Germinal center (tissue), 1 donor: ENCODE measurements at places on chromosomes 4 and X.

DNA sequence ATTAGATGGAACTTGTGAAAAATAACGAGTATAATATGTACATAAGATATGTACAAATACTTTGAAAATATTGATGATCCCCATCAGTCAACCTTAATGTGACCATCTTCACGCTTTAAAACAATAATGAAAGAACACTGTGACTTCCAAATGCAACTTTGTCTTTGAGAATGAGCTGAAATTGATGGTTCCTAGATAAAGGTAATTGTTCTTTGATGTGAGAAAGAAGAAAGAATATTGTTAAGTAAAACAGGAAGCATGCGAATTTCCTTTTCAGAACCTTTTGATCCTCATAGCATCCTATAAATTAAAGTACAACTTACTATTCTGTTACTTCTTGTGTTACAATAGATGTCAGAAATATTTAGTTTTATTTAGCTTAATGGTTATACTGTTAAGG lies 22.2 kb downstream of the IL2 start:
- DNase-seq: no peak

GRCh38 chrX:79181401-79181800 lies 36.9 kb downstream of the GPR174 start:
- DNase-seq: no peak

DNA sequence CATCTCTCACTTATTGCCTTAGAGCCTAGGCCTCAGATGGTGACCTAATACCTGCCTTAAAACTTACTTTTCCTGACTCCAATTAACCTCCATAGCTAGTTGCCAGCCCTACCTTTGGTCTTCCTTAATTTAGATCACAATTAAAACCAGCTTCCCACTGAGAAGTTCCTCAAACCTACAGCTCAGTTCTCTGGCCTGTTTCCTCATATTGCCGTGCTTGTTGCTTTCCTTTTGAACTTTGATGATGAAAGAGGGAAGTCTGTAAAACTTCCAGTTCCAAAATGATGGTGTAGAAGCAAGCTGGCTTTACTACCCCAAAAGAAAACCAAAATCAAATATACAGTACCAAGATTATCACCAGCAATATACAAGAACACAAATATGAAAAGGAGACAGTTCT lies 28.9 kb upstream of the CAMK2D start:
- DNase-seq: no peak

DNA sequence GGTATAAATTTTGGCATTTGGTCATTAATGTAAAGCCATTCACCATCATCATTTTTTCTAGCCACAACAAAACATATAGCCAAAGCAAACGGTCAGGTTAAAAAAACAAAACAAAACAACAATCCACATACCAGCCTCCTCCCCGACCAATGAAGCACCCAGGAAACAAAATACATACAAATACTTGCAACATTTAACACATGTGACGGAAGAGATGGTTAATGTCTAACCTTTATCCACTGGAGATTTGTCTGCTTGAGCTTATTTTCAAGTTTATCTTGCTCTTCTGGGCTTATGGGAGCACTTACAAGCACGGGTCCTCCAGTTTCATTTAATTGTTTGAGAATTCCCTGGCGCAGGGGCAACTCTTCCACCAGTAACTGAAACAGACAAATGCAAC lies 857.5 kb upstream of the FTHL17 start:
- no peak for DNase-seq

GRCh38 chr4:153495480-153496193 lies 29.5 kb downstream of the TMEM131L start:
- DNase-seq: no peak

- DNase-seq: no peak
These were observed 56.2 kb downstream of the CD99L2 start for GRCh38 chrX:150842198-150842685.

DNA sequence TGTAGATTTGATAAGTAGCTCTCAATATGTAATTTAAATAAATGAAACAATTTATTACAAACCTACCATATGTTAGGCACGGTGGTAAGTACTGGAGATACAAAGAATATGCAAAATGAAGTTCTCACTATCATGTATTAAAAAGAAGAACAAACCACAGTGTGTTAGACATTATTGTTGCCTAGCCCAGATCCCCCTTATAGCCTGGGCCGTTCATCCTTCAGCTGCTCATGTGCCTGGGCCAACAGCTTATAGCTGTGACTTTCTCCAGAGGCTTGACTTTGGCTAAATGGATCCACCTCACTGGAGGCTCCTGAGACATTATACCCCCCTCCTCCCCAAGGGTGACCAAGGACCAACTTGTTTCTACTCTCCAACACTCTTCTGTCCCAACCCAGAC lies 29.8 kb upstream of the CCNG2 start:
- DNase-seq: peak; percentile 49

DNA sequence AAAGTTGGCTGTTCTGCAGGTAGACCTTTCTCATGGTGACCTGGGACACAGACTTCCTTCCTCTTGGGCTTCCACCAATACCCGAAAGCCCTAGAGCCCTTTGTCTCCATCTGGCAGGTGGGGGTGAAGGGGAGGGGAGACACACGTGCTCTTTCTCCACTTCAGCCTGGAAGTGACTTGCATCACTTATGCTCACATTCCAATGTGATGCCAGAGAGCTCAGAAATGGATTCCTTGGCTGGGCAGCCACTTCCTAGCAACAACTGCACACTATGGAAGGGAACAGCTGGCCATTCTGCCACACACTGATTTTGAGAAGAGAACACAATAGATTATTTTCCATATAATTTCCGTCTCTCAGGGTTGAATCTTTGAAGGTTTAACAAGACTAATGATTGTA lies 36.3 kb downstream of the C4orf51 start:
- no peak for DNase-seq

DNA sequence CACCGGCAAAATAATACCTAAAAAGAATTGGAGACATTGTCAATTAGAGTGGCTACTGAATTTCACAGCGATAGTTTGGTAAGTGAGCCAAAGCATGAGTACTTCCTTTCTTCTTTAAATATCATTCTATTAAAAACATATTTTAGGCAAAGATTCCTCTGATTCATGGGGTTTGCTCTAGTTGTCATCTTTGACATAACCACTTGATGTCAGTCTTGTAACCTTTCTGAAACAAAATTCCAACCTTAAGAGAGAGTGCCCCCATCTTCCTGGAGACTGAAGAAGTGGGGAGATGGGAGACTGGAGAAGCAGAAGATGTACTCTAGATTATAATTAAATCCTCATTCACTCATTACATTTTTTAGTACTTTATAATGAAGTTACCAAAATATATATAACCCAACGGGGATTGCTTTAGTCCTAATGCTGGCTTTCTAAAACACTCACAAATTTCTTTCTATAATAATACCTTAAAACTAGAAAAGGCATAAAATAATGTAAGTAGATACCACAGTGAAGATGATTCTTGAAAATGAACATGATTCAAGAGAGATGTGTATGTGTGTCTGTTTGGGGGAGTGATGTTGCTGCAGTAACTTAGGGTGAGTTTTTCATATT lies 96.4 kb downstream of the EMCN start:
- DNase-seq: no peak

DNA sequence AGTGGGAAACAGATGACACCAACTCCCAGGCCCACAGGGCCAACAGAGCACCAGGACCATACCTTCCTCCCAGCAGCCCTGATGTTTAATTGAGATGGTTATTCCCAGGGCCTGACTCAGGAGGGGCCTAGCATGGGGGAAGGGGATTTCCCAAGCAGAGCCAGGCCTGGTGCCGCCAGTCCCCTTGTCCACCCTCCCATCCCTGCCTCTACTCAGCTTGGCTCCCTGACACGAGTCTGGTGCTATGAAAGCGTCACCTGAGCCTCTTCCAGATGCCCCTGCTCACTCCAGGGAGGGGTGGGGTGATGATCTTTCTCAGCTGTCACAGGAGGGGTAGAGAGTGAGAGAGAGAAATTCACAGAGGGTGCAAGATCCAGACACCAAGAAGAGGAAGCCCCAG lies 72.7 kb downstream of the EFNB1 start:
- no peak for DNase-seq

GRCh38 chr4:83617371-83618035 lies 81.6 kb downstream of the GPAT3 start:
- DNase-seq: no peak

DNA sequence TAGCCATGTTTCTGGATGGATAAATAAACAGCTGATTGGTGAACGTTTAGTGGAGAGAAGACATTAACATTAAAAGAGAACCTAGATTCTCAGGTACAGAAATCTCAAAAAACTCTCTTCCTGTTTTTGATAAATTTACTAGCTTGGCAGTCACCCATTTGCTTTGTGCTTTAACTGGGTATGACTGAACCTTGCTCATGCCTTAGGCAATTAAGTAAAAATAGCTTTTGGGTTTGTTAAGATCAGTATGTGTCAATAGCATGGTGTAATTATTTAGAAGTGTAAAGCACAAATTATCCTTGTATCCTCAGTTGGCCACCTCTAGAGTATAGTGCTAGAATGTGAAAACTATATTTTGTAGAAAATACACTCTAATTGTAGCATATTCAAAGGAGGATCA lies 200.0 kb downstream of the CFAP299 start:
- DNase-seq: no peak

DNA sequence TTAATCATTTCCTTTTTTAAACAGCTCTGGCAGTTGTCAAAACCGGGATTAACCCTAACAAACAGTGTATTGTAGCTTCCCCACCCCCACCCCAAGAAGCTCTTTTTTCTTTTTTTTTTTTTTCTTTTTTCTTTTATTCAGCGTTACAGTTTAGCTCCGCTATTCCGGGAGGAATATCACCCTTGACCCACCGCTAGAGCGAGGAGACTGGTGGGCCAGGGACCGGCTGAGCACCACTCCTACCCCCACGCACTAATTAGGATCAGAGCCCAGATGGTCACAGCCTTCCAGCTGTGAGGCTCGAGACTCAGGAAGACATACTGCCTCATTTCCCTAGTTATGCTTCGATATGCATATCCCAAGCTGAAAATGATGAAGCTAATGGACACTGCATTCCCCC lies 2.0 kb downstream of the PARM1 start:
- no peak for DNase-seq

DNA sequence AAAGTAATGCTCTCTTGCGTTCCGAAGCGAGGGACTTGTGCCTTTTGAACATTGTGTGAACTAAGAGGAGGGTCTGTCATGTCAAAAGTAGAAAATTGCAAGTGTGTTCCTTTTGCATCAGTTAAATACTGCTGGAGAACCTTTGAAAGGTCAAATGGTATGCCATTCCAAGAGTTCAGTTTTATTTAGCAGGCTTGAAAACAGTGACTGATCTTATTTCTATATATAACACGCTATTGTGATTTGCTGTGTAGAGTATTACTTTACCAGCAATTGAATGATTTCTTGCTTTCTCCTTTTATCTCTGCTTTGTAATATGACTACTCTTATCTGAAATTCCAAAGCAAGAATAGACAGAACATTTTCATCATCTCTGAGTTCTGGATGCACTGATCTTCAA lies at the start of gene TECRL:
Gene TECRL, minus strand, starts transcription at position 151 of the 400 bp plus-strand sequence. Its CDS starts 99 bp downstream, at position 52.
- no peak for DNase-seq

DNA sequence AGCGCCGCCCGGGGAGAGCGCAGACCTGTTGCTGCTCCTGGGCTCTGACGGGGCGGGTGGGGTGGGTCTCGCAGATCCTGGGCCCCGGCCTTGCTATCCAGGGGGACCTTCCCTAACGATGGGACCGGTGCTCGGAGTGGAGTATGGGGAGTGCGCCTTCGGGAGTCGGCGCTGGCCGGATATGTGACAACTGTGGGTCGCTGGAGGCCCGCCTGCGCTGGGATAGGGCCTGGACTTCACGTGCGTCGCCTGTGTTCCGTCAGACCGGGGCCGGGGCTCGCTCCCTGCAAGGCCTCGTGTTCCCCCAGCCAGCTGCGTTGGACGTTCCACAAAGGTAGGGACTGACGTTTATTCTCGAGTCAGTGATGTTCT lies 1.3 kb downstream of the TBL1X start:
- DNase-seq: no peak

DNA sequence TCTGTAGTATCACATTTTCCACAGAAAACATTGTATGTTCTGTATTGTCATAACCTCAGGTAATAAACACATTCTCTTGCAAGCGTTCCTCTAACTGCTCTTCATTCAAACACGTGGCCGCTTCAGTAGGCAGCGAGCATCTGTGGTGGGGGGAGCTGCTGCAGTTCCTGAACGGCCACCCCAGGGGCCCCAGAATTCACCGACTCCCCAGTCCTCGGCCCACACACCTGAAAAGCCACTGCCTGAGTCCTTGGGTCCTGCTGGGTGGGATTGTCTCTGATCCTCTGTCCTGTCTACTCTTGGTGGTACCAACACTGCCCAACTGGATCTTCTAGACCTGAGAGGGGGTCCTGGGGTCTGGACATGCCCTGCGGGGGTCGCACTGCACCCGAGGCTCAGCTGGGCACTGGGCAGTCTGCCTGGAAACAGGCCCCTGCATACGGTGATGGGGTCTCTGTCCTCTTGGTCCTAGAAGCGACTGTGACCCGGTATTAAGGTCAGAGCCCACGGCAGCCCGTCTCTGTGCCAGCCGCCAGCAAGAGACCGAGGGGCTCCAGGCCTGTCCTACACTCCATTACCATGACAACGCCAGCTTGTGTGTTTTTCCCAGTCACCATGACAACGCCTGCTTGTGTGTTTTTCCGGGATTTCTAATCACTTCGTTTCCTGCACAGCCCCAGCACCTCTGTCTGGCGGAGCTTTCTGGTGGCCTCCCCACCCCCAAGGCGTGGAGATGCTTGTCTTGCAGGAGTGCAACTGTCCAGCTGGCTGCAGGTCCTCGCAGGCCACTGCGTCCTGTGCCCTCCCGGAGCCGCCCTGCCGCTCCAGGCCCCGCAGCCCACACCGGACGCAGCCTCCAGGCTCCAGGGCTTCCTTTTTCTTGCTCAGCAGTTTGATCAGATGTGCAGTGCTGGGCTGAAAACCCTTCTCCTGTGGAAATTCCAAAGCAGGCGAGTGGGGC lies 16.0 kb downstream of the CTBP1 start:
- no peak for DNase-seq

- DNase-seq: no peak
These were observed 57.3 kb upstream of the USP51 start for GRCh38 chrX:55546956-55547355.

DNA sequence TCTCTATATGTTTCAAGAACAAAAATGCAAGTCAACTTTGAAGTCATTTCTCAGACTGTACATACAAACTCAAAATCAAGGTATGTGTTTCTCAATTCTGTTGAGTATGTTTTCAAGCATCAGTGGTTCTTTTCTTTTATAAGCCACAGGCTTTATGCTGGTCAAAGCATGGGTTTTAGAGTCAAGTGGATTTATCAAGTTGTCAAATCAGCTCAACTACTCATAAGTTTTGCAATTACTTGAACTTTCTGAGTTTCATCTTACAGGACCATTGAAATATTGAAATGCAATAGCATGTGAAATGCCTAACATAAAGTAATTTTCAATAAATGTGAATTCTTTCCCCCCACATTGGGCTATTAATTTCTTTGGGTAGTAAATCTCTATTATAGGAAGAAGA lies 239.9 kb upstream of the DKK2 start:
- DNase-seq: no peak

DNA sequence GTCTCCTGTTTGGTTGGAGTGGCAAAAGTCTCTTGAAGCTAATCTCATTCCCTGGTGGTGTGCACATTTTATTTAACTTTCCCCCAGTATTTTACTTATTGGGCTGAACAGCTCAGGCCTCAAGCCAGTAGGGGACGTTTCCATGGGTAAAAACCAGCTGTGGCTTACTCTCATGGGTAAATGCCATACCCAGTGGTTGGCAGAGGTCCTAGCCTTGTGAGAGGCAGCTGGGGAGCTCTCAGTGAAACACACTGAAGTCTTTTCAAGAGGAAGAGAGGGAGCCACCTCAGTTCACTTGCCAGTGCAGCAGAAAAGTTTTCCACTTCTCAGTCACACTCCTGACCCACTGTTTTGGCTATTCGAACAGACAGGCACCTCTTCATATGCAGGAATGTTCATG lies 1964.2 kb downstream of the ARAP2 start:
- DNase-seq: no peak

GRCh38 chr4:1097553-1097952 lies 15.8 kb downstream of the RNF212 start:
- DNase-seq: no peak
